ENCODE measurements at places on chromosomes 3 and 15.
A peak's percentile ranks its signal among the peaks of the same experiment; 100 is the strongest.

GRCh38 chr15:47663101-47663500, 54.2 kb upstream of the SEMA6D start:
- DNase-seq, result no peak

- no peak for DNase-seq
Observed at GRCh38 chr3:110533089-110533488, 538.5 kb upstream of the NECTIN3 start.

- DNase-seq, result no peak
Observed at GRCh38 chr3:116716490-116716889, 6.9 kb downstream of the TUSC7 start.

- DNase-seq, result no peak
Observed at GRCh38 chr3:120745466-120745865, 2.9 kb downstream of the GTF2E1 start.

DNA sequence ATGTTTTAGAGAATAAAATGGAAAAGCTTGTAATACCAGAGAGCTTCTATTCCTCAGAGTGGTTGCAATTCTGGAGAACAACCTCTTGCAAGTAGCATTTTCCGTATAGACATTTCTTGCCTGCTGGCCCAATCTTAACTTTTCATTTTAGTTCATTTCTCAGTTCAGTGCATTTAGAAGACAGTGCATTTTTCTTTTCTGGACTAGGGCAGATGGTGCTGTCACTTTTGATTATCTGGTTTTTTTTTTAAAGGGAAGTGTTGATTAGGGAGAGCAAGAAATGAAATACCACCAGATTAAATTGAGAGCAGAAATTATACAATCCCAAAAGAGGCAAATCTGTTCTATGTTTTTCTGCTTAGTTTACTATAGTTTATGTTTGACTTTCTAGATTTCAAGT, 172.7 kb downstream of the GHSR start:
- no peak for DNase-seq

DNA sequence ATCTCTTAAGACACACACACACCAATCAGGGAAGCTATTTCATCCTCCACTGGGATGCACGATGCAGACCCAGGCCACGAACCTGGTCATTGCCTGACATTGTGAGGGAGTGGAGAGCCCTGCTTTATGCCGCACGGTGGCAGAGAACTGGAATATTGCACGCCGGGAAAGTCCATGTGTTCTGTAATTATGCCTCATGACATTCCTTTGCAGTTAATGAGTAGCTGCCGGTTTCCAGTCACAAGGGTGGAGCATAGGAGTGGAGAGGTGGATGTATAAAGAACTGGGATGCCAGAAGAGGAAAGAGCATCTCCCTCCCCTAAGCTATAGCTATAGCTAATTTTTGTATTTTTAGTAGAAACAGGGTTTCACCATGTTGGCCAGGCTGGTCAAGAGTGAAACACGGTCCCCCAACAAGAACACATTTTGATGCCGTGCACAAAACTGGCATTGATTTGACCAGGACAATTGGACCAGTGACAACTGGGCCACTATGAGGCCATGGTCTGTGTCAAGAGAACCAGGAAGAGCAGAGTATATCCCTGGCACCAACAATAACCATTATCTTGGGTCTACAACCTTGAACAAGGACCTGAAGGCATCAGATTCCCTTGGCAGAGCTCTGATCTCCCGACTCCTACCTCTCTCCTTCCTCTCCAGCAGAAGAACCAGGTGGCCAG, 51.4 kb downstream of the SH3BP5 start:
- DNase-seq, result no peak

DNA sequence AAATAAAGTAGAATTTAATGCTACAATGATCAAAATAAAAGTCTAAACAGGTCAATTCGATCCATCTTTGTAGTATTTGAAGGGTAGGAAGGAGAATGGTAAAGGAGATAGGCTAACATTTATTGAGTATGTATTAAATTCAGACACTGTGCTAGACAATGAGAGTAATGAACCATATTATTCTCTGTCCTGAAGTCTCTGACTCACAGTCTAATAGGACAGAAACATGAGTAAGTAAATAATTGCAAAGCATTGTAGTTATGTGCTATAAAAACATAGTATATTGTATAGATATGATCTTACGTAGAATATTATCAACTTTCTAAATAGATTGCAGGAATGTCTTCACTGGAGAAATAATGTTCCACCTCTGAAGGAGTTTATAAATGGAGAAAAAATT, 64.5 kb downstream of the MDFIC2 start:
- no peak for DNase-seq

DNA sequence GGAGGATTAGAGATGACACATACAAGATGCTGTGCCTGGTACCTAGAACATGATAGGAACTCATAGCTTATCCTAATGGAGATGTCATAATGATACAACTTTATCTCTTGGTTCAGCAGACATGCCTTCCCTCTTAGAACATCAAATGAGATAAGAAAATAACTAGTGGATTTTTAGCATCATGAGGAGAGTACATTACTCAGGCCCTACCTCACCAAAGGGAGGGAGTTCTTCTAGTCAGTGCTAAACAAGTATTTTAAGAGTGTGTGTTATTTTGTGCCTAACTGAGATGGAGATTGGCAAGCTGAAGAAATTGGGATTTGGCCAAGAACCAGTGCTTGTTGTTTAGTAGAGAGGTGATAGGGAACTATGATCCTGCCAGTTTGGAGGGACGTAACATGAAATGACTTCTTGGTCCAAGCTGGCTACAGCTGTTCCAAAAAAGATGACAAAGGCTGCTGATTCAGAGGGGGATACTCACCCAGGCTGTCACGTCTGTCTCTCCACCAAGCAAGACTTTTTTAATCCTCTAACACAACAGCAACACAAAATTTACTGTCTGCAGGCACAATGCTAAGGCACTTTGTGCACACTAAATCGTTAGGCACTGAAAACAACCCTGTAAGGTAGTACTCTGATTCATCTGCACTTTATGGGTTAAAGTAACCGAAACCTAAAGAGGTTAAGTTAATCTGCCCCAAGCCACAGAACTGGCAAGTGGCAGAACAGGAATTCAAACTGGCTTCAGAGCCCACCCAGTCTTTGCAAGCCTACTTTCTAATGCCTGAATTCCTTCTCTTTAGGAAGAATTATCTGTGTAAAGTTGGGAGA, 126.5 kb downstream of the CMSS1 start:
- DNase-seq, result no peak

GRCh38 chr3:12977117-12977808, 96.0 kb downstream of the IQSEC1 start:
- no peak for DNase-seq

GRCh38 chr3:151225040-151225975, 22.3 kb upstream of the GPR171 start:
- no peak for DNase-seq

- peak; percentile 78 for DNase-seq
Observed at GRCh38 chr3:186255703-186256331, 106.2 kb downstream of the DGKG start.

DNA sequence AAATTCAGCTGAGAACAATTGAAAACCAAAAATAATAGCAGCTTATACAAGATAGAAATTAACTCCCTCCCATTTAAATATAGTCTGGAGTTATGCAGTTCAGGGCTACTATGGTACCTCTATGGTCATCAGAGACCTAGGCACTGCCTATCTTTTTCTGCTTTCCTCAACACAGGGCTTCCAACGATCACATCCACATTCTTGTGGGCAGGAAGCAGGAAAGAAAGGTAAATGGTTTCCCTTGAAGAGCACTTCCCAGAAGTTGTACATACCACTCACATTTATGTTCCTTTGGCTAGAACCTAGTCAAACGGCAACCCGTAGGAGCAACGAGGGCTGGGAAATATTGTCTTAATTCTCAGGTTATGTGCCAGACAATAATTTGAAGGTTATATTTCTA, 197.7 kb upstream of the PRICKLE2 start:
- no peak for DNase-seq

GRCh38 chr3:170876537-170876936, 6.5 kb upstream of the RPL22L1 start:
- no peak for DNase-seq

- DNase-seq, result no peak
Observed at GRCh38 chr3:119631516-119631915, 28.9 kb downstream of the POPDC2 start.

- DNase-seq, result no peak
Observed at GRCh38 chr3:171363202-171363601, 97.0 kb downstream of the TNIK start.

DNA sequence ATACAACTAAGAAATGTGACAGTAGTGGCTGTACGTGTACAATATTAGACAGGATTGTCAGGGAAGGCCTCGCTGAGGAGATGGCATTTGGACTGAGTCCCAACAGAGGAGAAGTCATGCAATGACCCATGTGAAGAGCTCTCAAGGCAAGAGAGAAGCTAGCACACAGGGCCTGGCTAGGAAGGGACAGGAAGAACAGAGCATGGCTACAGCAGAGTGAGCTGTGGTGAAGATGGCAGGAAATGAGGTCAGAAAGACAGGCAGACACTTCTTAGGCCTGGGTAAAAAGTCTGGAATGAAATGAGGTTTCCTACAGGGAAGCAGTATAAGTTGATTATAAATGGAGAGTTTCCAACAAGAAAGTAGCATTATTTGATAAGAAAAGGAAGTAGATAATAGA, 33.2 kb upstream of the LEKR1 start:
- no peak for DNase-seq

DNA sequence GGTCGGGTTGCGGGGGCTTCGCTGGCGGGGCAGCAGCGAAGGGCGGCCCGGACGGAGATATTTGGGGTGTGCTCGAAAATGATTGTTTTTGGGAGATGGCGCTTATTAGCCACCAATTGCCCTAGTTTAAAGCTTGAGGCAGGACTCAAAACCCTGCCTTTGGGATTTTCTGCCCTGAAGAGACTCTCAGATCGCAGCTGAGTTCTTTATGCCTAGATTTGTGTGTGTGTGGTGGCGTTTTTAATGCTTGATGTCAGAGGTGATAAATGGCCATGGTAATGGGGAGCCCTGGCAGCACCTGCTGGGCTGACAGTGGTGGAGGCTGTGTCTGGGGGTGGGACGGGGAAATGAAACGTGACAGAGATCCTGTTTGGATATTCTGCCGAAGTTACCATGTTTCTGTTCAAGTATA, 604 bp downstream of the KCTD6 start:
- peak; percentile 59 for DNase-seq

DNA sequence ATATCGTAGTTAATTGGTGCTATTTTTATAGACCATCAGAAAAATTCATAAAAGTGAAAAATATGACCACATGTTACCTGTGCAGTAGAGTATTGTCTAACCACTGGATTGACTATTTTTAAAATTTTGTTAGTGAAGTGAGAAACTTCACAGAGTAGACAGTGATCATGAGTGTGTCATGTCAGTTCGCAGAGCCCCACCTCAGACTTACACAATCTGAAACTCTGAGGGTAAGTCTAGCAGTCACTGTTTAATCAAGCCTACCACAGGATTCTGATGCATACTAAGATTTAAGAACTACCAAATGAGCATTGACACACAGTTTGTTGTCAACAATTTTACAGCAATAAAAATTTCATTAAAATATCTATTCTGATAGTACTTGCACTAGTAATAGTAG, 552.9 kb upstream of the SUCLG2 start:
- DNase-seq, result no peak

DNA sequence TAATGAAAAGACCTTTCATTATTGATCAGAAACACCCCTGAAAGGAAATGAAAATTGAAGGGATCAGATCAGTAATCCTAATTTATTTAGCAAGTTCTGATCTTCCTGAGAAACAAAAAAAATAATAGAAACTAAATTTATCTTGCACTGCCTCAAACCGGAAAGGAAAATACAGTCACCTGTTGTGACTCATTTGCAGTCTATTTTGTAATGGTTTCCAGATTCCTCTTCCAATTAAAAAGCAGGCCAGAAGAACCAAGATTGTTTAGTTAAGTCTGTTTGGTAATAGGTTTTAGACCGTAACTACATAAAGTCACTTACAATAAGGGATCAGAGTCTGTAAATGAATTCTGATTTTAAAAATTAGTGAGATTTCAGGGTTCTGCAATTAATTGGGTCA, 49.7 kb upstream of the ATOSA start:
- no peak for DNase-seq

- DNase-seq, result no peak
Observed at GRCh38 chr15:28099555-28100140, 533 bp upstream of the OCA2 start.

DNA sequence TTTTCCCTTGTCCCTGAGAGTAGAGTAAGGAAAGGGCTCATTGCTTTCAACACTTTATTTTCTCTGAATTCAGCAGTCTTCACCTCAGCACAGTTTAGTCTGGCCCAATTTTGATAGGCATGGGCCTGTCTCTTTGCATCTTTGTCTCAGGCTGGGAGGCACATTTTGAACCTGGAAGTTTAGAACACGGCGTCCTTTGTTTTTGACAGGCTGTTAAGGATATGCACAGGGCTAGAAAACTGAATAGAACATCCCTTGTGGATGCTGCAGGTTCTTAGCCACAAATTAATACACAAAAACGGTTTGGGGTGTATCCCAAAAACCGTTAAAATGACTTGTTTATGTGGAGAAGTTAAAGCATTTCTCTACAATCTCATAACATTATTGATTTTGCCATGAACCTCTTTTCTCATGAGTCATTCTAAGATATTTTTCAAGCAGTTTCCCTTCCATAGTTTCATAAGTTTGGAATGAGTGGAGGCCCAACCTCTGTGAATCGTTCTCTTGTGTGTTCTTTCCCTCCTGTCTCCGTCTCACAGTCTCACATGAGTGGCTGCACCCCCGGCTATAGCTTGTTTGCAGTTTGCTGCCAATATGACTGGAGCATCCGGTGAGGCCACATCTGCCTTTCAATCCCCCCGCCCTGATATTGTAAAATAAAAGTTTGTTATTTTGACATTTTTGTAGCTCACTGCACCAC, 192.9 kb upstream of the EIF1B start:
- no peak for DNase-seq

DNA sequence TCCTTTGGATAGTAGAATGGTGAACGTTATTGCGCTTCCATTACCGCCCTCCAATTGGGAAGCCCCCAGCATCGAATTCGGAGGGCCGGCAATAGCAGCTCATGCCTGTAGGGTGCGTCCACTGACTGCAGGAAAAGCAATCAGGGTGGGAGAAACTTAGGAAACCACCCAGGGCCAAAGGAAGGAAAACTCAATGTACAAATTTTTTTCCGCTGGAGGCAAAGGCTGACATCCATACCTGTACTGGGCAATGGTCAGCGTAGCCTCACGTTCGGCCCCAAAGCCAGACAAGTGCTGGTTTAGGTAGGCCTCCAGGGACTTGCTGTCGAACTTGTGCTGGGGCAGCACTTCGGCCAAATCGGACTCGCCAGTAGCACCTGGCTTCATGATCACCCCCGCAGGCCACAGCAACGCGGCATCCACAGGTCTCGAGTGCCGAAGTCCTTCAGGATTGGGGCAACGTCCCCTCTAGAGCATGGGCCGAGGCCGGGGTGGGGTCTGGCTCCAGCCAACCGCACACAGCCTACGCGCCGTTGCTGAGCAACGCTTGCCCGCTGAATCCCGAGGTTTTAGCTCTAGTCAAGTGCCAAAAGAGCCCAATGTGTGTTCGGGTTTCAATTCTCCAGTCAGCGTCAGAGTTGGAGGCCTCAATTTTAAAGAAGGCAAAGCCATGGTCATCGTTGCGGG, at the start of gene ACAD11:
TSS of gene ACAD11 (minus strand) at position 445 of the 687 bp plus-strand sequence. CDS start at position 387, 58 bp downstream.
- DNase-seq, result peak; percentile 65
